ENCODE measurements at places on chromosomes 6 and 20.
A peak's percentile ranks its signal among the peaks of the same experiment; 100 is the strongest.

DNA sequence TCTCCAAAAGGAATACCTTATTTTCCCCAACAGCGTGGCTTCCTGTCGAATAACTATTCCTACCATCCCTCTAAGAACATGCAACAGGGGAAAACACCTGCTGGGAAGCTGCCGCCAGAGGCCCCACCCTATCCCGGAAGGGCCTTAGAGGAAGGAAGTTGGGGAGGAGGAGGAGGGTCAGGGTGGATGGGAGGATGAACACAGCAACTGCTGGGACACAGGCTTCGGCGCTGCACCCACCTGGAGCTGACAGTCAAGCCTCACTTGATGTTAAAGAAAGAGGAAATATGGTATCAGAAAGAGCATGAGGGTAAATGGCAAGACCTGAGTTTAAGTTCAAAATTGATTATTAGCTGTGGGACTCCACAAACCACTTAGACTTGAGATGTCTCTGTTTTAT, 36.5 kb upstream of the RPS6KA2 start:
- DNase-seq, result no peak

GRCh38 chr20:12860619-12861247, 148.0 kb upstream of the SPTLC3 start:
- no peak for DNase-seq

GRCh38 chr20:50032955-50033666, 50.3 kb downstream of the SNAI1 start:
- no peak for DNase-seq

DNA sequence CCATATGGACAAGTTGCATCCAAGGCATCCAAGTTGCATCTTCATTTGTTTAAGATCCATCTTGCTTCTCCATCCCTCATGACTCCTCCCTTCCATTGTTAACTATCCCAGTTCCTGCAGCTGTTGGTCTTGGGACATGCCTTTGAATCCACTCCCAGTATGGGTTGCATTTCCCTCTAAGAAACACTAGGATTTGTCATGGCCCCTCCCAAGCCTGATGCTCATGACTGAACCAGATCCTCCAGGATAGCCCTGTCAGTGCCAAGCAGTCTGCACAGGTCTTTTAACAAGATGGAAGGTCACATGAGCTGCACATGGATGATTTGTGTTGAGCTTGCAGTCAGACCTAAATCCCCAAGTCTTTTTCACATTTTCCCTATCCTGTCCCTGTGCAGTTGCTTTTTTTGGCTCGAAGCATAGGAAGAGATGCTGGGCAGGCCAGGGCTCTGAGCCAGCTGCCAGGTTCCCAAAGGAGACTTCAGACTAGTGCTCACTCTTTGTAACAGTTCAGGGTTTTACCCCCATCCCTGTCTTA, 4.2 kb downstream of the PPP2R5D start:
- no peak for DNase-seq

DNA sequence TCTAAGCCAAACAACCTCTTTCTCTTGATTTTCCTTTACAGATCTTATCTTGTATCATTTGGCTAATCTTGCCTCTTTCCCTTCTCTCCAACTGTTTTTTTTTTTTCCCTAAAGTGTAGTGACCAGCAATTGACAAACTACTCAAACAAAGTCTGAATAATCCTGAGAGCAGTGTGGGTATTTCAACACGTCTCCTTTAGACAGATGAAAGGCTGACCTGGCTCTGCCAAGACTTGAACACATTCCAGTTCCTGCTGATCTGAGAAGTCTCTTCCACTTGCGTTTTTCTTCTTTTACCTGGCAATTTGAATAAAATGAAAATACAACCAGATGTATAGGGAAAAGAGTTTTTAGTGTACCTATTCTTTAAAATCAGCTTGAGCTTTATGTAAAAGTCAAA, 168.4 kb downstream of the GJA10 start:
- no peak for DNase-seq

GRCh38 chr20:20829681-20830080, 117.2 kb upstream of the RALGAPA2 start:
- DNase-seq, result no peak

DNA sequence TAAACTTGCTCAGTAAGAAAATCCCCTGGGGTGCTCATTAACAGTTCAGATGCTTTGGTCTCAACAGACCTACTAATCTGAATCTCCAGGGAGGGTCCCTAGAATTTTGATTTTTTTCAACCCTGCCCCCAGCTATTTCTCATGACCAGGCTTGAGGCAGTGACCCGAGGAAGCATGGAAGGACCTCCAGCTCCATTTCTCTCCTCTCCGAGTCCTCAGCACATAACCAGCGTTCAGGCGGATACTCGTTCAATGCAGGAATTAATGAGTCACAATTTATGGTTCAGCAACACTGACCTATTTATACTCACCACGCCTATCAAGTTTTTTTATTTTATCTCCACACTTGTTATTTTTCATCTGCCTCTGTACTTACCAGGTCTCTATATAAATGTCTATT, 369.2 kb upstream of the CDH4 start:
- no peak for DNase-seq

- no peak for DNase-seq
Observed at GRCh38 chr20:20608041-20608440, 104.4 kb downstream of the RALGAPA2 start.

GRCh38 chr6:43699564-43700186, 12.1 kb upstream of the MRPS18A start:
- DNase-seq, result peak; percentile 80

- DNase-seq, result no peak
Observed at GRCh38 chr20:44956410-44956809, 3.8 kb downstream of the TOMM34 start.

DNA sequence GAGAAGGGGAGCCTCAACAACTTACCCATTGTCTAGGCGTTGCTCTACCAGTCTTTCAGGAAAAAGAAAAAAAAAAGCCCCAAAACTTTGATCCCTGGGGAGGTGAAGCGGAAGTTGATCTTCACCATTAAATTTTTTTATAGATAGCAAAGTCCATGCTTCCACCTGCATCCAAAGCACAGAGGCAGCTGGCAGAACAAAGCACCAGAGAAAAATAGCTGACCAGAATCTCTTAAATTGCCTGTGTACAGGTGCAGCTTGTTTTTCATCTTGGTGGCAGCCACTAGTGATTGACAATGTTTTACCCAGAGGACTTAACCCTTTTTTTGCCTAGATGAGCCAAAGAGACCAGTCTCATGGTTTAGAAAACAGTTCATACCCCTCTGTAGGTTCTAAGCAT, 86.0 kb downstream of the MYB start:
- DNase-seq, result peak; percentile 92

- DNase-seq, result no peak
Observed at GRCh38 chr20:6888736-6889395, 121.4 kb downstream of the BMP2 start.

DNA sequence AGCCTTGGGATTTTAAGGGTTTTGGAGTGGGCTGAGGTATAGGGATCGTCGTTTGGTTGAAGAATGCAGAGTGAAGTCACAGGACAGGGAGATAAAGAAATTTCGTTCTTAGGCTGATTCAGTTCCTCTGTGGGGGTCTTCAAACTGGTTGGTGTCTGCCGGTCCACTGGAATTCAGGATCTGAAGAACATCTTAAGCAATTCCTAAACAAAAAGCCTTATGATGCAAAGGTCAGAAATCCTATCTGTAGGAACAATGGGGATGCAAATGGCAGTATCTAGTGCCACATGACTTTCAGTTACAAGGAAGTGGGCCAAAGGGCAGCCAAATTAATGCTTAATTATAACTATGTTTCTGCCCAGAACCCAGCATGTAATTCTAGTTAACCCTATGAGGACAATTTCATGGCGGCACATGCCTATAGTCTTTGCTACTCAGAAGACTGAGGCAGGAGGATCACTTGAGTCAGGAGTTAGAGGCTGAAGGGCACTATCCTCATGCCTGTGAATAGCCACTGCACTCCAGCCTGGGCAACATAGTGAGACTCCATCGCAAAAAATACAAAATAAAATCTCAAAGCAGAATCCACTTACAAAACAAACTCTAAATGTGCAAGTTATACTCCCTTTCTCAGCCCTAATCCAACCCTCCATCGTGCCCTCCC, 4.6 kb upstream of the SLC2A10 start:
- DNase-seq, result no peak

GRCh38 chr6:140809694-140810101, 1323.0 kb upstream of the GJE1 start:
- DNase-seq, result no peak

GRCh38 chr20:50304923-50305635, 114.4 kb downstream of the CEBPB start:
- no peak for DNase-seq

DNA sequence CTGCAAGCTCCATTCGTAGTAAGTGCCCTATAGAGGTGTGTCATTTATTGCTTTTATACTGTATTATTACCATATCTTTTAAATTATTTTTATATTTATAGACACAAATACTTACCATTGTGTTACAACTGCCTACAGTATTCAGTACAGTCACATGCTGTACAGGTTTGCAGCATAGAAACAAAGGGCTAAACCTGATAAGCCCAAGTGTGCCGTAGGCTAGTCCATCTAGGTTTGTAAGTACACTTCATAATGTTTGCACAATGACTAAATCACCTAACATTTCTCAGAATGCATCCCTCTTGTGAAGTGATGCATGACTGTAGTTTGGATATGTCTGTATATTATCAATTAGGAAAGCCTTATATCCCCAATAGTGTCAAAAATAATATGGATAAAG, 122.8 kb downstream of the CLVS2 start:
- DNase-seq, result no peak

GRCh38 chr6:22222469-22222868, 74.4 kb downstream of the PRL start:
- DNase-seq, result no peak

GRCh38 chr6:119497988-119498727, 148.6 kb upstream of the MAN1A1 start:
- no peak for DNase-seq

- DNase-seq, result no peak
Observed at GRCh38 chr6:110328259-110328658, 29.9 kb downstream of the METTL24 start.

- DNase-seq, result peak; percentile 40
Observed at GRCh38 chr6:24720131-24720603, 1.2 kb upstream of the C6orf62 start.

DNA sequence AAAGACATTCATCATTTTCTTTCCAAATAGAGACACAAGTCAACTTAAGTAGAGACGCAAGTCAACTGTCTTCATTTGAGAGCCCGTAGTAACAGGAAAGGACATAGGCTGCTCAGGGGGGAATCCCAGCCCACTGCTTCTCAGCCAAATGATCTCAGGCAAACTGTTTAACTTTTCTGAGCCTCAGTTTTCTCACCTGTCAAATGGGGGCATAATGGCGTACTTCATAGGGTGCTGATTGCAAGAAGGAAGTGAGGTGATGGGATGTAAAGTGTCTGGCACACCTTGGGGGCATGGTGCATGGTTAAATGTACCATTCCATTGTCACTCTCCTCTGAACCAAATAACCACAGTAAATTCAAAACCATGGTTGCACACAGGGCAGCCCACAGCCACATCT, 96.5 kb downstream of the EYA2 start:
- no peak for DNase-seq

DNA sequence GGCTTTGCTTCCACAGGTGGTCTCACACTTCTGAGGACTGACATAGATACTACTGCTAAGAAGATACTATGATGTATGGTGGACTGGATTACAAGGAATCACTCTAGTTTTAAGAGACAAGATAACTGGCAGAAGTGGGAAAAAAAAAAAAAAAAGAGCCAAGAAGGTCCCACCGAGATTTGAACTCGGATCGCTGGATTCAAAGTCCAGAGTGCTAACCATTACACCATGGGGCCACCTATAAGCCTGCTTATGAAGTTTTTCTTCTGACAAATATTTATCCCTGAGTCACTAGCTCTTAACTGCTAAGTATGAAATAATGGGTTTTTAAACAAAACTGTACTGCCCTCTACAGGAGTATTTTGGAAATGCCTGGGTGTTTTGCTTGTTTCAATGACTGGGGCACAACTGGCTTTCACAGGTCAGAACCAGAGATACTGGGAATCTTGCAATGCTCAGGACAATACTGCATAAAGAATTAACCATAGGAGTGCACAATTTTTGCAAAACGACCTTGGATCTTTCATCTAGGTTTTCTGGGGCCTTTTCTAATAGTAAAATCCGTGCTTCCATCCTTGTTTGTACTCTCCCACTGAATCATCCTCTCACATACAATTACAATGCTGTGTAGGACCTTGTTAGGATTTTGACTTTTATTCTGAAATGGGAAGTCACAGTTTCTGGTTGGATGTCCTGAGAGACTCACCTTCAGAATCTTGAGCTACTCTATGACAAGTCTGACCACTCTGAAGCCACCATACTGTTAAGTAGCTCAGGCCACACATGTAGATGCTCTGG, 116.3 kb downstream of the OR2B2 start:
- peak; percentile 99 for DNase-seq

DNA sequence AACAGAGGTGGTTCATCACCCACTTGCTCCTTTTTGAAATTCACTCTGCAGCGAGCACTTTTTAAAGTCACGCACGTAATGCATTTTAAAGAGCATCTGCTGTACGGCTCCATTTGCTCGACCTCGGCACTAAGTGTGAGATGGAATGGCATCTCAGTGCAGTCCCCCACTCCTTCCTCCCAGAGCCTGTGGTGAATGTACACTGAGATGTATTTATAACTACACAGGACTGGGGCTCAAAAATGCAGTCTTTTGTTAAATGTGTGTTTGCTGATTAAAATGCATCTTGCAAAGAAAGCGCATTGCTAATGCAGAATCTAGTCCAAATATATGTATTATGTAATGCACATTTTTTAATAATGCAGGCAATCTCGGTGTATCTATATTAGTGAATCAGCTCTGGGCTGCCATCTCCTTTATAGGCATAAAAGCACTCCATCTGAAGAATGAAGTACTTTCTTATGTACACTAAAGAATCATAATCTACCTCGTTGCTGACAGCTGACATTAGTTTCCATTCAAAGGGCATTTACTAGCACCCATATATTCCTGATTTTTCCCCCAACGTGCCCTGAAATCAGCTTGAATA, 14.0 kb downstream of the GNAS-AS1 start:
- no peak for DNase-seq

DNA sequence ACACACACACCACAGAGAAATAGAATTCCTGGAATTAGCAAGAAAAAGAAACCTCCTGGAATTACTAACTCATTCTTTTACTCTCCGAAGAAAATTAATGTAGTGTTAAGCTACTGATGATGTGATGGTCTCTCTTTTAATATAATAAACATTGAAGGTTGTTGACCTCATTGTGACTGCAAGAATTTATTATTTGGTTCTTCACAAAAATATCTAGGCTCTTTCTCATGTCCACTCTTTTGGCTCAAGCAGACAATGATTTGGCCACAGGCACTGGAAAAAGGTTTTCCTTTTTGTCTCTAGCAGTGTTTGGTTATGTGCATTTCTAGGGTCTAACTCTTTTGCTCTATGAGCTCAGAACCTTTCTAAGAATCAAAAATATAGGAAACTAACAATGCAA, 811.9 kb downstream of the TENT5A start:
- no peak for DNase-seq

- peak; percentile 66 for DNase-seq
Observed at GRCh38 chr6:36594816-36595643, 868 bp downstream of the SRSF3 start.

DNA sequence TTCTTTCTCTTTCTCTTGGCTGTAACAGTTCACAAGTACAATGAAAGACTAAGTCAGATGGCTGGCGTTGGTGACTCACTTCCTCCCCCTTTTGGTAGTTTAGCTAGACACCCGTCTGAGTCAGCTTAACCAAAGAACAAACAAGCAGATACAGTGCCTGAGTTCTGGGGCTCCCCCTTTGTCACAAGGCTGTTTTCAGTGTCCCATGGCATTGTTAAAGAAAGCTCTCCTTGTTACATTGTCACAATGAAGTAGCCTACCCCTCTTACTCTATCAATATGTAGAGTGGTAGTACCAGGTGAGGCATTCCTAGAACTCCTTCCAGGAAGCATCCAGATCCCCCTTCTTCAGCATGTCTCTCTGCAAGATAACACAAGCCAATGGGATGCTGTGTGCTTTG, 38.6 kb downstream of the KIAA0408 start:
- peak; percentile 82 for DNase-seq
